ENCODE measurements at places on chromosomes 11 and 22.

DNA sequence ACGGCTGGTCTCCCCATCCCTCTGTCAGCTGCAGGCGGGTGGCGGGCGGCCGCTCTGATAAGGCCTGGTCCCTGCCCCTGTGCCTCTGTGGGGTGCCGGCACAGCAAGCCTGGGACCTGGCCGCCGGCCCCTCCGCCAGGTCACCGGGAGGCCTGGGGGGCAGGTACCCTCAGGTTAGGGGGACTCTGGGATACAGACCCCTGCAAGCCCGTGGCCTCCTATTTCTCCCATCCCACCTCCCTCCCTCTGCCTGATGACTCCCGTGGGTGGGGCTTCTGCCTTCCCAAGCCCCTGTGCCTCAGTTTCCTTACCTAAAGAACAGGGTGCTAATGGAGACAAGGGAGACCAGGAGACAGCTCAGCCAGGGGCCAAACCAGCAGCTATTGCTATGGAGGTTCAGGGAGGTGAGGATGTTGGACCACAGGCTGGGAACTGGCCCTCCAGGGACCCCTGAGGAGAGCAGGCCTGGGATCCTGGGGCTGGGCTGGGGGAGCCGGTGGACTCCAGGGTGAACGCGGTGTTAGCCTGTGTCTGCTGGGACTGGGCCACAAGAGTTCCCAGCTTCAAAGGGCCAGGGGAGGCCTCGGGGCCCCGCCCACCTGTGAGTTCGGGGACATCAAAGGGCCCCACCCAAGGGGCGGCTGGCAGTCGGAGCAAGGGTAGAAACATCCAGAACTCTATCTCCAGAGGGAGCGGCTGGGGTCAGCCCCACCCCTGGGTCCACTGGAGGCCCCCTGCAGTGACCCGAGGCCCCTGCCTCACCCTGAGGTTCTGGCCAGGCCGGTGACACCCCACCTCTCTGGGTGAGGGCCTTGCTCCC is 32.0 kb upstream of the TH start:
- no peak for DNase-seq

DNA sequence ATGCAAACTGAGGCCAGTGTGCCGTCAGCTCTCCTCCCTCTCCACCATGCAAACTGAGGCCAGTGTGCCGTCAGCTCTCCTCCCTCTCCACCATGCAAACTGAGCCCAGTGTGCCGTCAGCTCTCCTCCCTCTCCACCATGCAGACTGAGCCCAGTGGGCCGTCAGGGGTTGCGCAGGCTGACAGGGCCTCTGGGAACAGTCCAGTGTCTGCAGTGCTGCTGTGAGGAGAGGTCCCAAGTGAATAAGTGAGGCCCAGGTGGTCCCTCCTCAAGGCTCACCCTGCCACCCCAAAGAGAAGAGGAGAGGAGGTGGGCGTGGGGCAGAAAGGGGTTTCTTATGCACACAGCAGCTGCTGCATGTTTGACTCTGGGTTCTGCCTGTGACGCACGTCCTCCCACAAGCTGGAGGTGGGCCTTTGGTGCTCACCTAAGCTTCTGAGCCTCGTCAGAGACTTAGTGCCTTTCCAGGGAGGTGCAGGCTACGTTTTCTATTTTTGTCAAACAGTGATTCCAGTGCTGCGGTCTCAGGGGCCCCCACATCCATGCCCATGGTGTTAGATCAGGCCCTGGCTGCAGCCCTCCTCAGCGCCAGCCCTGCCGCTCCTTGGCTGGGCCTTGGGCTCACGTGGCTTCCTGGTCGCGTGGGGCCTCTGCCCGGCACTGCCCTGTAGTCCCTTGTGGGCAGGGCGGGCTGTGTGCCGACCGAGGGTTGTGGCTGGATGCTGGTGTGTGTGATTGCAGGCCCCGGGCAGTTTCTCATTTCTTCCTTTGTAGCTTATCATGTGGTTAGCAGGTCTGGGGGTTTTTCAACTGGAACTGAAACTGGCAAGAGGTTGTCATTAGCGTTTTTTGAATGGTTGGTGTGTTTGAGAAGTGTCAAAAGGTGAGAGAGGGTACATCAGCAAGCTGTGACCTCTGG is 7.1 kb downstream of the TPCN2 start:
- no peak for DNase-seq

GRCh38 chr11:15053191-15053685 is 20.2 kb upstream of the CALCB start:
- no peak for DNase-seq

- no peak for DNase-seq
Observed at GRCh38 chr22:37624017-37624365, 15.4 kb downstream of the GGA1 start.

GRCh38 chr11:115362997-115363396 is 141.2 kb downstream of the CADM1 start:
- DNase-seq, result no peak

GRCh38 chr22:45804986-45805325 is 133.3 kb downstream of the ATXN10 start:
- no peak for DNase-seq

All from stimulated activated CD8-positive, alpha-beta memory T cell treated with anti-CD3 and anti-CD28 coated beads, Interleukin-4, amount 100 ng/mL, for 4 hours (primary cell).